Adipocyte (in vitro differentiated cells): ENCODE measurements at places on chromosomes 1 and 21.

DNA sequence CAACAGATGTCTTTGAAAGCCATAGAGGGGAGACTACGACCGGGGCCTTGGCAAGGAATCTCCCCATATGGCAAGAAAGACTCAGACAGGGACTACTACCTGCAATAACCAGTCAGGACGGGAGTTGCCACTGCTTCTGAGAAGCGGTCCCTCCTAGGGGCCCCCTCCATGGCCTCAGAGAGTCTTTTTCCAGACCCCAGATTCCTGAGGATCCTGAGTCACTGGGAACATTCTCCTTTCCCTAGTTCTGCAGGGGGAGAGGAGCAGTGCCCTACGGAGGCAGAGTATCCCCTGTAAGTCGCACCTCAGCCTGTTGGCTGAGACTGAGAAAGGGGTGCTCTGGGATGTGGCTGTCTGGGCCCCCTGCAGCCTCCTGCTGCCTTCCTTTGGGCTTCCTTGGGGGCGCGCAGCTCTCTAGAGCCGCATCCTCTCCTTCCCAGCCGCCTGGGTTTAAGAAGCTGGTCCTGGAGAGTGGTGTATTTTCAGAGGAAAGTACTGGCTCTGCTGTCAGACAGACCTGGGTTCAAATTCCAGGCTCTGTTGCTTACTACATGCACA lies 7.8 kb downstream of the GLIS1 start:
- peak; percentile 16 for DNase-seq

GRCh38 chr1:221149555-221150075 lies 270.4 kb downstream of the HLX start:
- DNase-seq = no peak

- no peak for DNase-seq
Observed at GRCh38 chr1:180278596-180279395, 48.7 kb downstream of the LHX4 start.

- DNase-seq = no peak
Observed at GRCh38 chr1:10495952-10496351, 21.2 kb downstream of the PEX14 start.

DNA sequence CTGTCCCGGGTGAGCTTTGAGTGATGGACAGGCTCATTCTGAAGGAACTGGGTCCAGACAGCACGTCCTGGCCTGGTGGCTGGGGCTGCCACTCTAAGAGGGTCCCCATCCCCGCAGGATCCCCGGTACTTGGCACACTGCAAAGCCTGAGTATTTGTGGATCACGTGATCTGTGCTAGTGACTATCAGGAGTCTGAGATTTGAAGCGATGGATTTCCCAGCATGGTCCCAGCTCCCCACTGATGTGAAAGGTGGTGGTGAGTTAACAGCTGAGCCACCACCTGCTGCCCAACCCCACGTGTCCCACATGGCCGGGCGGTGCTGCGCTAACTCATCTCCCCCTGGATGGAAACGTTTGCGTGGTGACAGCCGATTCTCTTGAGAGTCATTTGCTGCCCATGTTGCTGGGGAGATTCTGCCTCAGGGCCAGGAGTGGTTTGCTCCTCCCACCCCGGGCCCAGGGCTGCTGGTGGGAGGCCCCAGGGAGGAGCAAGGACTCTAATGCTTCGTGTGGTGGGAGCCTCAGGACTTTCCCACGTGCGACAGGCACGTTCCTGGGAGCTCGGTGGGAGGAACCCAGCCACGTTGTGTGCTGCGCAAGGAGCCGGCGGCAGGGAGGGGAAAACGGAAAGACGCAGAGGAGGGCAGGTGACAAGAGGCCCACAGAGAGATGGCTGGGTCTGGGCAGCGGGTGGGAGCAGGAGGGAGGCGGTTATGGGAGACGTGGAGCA lies 15.1 kb downstream of the FAAP20 start:
- DNase-seq = no peak

DNA sequence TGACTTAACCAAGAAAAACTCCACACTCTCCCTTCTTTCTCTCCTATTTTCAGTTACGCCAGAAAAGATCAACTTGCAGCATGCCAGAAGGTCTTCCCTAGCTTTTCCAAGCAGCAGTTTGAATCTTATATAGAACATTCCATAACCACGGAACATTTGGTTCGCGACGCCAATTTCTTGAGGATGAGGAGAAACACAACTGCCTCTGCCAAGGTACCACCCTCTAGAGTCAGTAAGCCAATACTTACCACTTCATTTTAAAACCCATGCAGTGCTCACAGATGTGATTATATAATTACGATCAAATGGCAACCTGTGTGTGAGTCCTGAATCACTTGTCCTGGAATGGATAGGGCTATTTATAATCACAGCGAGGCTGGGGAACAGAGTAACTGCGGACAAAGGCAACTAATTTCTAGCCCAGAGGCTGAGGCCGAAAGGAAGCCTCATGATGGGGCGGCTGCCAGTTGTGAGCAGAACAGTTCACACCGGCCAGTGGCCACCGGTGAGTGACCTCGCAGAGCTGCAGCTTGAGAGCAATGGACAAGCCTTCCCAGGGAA lies 43.2 kb upstream of the BACE2 start:
- no peak for DNase-seq

GRCh38 chr21:39705849-39706248 lies 39.1 kb upstream of the IGSF5 start:
- DNase-seq = peak; percentile 41

DNA sequence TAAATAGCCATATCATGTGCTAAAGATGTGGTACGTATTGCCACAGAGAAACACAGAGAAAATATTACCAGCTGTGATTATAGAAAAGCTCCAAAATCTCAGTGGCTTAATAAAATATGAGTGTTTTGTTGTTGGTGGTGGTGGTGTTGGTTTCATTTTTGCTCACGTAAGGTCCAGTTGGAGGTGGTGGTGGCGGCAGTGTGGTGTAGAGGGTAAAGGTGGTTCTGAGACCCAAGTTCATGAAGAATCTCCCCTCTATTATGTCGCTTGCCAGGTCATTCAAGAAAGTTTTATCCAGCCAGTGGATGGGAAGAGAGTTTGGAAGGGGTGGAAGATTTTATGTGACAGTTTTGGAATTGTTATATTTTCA lies 217.6 kb upstream of the SAMSN1 start:
- no peak for DNase-seq

GRCh38 chr1:93344484-93344883 lies 1.2 kb upstream of the DR1 start:
- DNase-seq = no peak

DNA sequence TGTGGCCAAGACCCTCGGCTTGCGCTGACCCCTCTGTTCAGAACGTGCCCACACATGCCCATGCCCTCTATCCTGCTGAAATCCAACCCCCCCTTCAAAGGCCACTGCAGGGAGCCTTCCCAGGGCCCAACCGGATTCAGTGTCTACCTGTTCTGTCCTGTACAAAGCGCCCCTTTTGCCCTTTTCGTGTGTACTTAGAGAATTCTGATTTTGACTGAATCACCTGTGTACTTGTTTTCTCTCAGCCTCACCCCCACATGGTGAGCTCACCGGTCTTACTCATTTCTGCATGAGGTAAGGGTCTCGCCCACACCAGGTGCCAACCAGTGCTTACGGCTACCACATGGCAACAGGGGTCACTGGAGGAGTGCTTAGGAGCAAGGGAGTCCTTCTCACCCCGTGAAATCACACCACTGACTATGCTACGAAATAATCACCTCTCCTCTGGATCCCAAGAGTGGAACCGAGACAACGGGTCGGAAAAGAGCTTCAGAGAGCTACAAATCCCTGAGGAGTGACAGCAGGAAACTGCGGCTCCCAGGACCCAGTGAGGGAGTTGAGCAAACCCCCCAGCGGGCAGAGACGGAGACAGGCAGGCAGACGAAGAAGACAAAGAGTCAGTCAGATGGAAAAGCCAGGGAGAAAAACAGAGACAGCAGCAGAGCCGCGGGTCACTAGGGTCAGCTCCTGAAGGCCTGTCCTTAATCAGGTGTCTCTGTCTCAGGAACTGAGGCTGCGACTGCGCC lies 2.1 kb upstream of the S100A2 start:
- DNase-seq = no peak

- DNase-seq = peak; percentile 95
Observed at GRCh38 chr1:158019171-158019868, 25.9 kb downstream of the KIRREL1 start.

- DNase-seq = no peak
Observed at GRCh38 chr1:210376836-210377372, 48.2 kb downstream of the HHAT start.
